ENCODE measurements at places on chromosomes 5 and 9. TPM values are rescaled to one million over a fixed set of nuclear protein-coding genes. Genes with fewer than 3 reads are reported as not detected.

DNA sequence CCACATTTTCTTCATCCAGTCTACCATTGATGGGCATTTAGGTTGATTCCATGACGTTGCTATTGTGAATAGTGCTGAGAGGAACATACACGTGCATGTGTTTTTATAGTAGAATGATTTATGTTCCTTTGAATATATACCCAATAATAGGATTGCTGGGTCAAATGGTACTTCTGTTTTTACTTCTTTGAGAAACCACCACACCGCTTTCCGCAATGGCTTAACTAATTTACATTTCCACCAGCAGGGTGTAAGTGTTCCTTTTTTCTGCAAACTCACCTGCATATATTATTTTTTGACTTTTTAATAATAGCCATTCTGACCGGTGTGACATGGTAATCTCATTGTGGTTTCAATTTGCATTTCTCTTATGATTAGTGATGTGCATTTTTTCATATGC, 82.2 kb upstream of the RFX3 start:
- no peak for DNase-seq

DNA sequence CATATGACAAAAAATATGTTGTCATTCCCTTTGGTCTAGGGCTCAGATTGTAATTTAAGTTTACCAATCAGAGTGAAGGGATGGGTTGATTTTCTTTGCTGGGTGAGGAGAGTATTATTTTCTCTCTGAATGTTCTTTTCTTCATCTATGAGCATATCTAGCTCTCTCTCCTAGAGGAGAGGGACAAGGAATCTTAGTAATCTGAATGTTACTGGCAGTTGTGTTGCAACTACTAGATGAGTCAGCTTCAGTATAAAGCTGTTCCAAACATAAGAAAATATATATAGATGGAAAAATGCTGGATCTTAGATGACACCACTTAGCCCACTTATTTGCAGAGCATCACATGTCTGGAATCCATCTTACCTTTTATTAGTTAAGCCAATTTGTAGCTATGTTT, 259.3 kb downstream of the TUSC1 start:
- no peak for DNase-seq

The BRINP1 gene
- total RNA-seq, result 1.6 TPM

DNA sequence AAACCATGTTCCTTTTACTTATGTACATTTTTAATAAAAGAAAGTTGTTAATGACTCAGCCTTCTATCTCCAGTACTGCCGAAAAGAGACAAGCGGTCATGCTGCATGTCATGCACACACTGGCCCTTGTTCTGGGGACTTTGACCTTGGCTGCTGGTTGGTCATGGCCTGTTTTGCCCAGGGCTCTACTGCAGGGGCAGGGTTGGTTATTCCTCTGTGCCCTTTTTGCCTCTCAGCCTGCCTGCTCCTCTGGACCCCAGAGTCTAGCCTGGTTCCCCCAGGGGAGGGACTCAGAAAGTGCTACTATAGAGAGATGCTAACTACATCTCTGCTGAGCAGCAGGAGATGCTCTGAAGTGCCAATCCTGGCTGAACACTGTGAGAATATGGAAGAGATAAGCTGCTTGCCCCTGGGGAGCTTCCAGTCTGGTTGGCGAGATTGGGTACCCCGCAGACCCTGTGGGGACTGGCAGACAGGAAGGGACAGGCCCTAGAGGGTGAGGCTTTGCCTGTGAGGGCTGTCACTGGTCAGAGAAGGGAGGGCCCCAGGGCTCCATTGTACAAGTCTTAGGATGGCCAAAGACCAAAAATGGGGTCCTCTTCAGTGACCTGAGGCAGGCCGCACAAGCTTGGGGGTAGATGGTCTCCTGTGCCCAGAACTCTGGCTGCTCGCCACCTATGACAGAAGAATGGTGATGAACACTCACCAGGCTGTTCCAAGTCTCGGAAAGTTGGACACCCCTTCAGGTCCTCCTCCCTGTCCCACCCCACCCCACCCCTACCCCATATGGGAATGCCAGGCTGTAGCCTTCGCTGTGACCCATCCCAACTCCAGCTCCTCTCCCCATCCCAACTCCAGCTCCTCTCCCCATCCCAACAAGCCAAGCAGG, 14.3 kb downstream of the IRF1 start:
- DNase-seq, result no peak

GRCh38 chr9:86494644-86495111, 140.5 kb upstream of the TUT7 start:
- no peak for DNase-seq

- no peak for DNase-seq
Observed at GRCh38 chr5:135249658-135250057, 149.4 kb downstream of the MACROH2A1 start.

- DNase-seq, result no peak
Observed at GRCh38 chr5:164741376-164741775, 1236.0 kb downstream of the MAT2B start.

GRCh38 chr5:136655468-136655867, 290.1 kb upstream of the TRPC7 start:
- no peak for DNase-seq

The BSPRY gene
- 2.3 TPM for total RNA-seq

The LCP2 gene
- total RNA-seq, result 10.2 TPM

The SAPCD2 gene
- total RNA-seq, result 0.41 TPM

GRCh38 chr5:107951309-107951708, 280.6 kb upstream of the EFNA5 start:
- DNase-seq, result no peak

The IL13 gene
- not detected for total RNA-seq

- DNase-seq, result no peak
Observed at GRCh38 chr5:95899006-95899405, 62.6 kb downstream of the ELL2 start.

GRCh38 chr5:138665261-138665660, 88.0 kb upstream of the CTNNA1 start:
- DNase-seq, result no peak

DNA sequence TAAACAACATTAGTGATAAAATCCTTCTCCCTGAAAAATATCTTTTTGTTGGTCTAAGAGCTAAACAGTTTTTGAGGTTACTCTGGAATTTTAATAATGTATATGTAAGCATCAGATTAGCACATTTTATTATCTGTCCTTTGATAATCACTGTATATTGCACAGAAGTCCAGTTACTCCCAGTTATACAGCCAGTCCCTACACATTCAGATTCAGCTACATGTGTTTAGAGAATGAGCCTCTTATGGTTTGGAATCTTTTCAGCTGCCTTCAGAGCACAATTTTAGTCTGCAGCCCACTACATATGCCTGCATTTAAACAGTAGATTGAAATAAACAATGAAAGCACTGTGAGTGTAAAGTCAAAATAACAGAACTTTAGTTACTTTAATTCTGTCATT, 438.2 kb downstream of the ARHGEF28 start:
- DNase-seq, result no peak

- DNase-seq, result no peak
Observed at GRCh38 chr5:9313751-9314150, 232.1 kb downstream of the SEMA5A start.

GRCh38 chr5:146832985-146833732, 45.4 kb downstream of the PPP2R2B start:
- no peak for DNase-seq

DNA sequence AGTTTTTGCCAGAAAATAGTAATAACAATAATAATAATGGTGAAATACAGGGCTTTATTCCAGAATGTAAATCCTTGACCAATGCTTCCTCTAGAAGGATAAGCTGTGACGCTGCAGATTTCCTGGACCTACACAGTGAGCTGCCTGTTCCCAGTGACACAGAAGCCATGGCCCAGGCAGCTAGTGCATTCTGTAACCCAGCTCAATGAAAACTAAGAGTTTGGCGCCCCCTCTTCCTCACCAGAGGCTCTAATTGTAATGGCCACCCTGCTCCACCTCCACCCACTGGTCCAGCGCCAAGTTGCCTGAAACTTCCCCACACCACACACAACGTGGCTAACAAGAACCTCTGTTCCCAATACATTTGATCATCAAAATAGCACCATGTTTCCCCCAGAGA, 248.1 kb downstream of the CETN3 start:
- DNase-seq, result peak; percentile 76

The BTNL3 gene
- total RNA-seq, result 0.11 TPM

- no peak for DNase-seq
Observed at GRCh38 chr5:132561601-132562000, 4.8 kb downstream of the RAD50 start.

DNA sequence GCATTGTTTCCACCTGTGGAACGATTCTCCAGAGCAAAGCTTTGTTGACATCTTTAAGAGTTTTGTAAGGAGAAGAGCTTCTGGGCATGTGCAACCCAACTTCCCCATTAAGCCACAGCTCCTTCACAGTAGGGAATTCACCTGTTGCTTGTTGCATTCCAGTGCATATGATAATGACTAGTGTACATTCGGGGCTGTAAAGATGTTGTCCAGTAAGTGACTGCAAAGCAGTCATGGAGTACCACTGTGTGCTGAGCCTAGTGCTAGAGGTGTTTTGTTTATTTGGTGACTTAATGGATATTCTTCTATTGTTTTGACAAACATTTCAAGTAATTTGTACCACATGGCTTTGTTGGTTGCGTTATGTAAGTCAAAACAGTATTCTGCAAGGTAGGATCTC, 12.8 kb downstream of the UGCG start:
- DNase-seq, result no peak

The ENHO gene
- total RNA-seq, result 0.67 TPM

DNA sequence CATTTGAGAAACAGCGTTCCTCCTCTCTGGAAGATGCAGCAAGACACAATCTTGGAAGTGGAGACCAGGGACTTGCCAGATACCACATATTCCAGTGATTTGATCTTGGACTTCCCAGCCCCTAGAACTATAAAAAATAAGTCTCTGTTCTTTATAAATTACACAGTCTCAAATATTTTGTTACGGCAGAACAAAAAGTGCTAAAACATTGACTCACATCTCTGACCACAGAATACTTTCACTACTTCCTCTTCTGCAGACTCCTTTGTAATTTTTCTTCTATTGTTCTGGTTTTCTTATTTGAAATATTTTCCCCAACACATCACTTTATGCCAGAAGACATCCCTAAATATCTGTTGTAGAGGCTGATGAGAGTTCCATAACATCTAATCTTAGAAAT, 706.1 kb upstream of the CDH18 start:
- no peak for DNase-seq

DNA sequence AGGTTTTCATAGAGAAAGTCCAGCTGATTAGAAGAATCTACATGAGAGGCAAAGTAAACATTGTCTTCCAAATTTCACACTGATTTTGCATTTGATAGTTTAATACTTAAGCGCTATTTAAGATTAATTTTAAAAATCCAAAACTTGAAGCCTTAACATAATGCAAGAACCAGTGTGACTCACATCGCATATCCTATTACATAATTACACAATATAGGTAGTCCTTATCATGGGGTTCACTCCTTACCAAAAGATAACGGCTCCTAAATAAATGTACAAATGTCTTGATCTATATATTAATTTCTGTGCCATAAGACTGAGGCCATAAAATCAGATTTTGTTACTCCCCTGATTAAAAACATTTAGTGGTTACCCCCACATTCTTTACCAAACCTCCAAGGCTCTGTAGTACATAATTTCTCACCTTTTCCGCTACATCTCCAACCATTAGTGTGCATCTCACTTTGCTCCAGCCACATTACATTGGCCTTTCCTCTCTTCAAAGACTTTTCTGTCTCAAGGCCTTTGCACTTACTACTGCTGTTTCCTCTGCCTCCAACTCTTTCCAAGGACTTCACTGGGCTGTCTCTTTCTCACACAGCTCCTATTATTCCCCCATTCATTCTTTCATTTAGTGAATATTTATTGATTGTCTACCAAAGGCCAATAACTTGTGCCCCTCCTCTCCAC, 1.0 kb downstream of the RIOK2 start:
- DNase-seq, result no peak

- peak; percentile 75 for DNase-seq
Observed at GRCh38 chr5:10331341-10331796, 22.1 kb upstream of the MARCHF6 start.

The TNFSF8 gene
- 0.40 TPM for total RNA-seq

DNA sequence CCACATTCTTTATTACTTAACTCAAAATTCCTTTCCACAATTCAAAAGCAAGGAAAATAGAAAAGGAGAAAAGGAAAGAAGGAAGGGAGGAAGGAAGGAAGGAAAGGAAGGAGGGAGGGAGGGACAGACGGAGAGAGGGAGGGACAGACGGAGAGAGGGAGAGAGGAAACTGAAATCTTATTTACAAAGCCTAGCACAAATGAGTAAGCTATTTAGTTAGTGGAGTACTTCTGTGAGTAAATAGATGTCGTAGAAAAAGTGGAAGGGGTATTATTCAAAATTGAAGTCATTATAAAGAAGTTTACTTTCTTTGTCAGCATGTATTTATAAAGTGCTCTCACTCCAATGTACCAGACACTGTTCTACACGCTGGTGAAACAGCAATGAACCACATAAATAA, 177.9 kb downstream of the CETN3 start:
- DNase-seq, result no peak

DNA sequence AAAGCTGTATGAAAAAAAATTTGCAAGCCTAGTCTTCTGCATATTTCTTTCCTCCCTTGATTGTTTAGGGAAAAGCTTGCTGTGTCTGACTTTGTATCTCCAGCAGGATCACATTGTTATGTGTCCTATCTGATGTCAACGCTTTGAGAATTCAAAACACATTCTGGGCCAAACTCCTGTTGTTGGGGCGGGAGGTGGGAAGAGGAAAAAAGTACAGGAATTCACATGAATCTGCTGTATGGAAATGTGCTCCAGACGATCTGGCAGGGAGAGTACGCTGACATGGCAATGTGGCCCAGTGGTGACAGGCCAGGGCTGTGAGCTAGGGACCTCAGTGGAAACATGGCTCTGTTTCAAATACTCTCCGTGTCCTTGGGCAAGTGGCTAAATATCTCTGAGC, 87.4 kb upstream of the GNA14 start:
- peak; percentile 58 for DNase-seq

DNA sequence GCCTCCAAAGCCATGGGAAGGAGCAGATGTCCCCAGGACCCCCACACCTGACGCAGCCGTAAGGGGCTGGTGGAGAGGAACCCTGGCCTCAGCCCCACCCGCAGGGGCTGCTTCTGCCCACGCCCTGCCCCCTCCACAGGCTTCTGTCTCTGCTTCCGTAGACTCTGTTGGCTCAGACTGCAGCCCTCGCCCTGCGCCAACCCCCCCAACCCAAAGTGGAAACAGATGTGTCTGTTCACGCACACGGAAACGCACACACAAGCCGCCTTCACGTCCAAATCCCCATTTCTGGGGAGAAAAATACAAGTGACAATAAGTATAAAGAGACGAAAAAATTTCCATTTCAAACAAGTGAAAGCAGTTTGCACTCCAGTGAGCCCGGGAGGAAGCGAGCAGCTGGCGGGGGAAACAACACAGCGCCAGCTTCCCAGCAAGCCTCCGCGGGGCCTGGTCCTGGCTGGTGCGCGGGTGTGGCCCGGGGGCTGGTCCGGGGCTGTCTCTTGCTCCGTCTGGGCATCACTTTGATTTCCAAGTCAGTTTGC, 32.6 kb upstream of the RXRA start:
- DNase-seq, result peak; percentile 72

GRCh38 chr5:44987026-44987425, 178.3 kb downstream of the MRPS30 start:
- no peak for DNase-seq

Data from right cardiac atrium (tissue), 5 donors.